NCI-H2081 (cell line): ENCODE measurements at places on chromosomes 4 and X.

GRCh38 chr4:77268108-77268507 is 111.1 kb downstream of the CCNG2 start:
- no peak for DNase-seq

- no peak for DNase-seq
These were observed 8.2 kb downstream of the HPGDS start for GRCh38 chr4:94334476-94334875.

- DNase-seq, result no peak
These were observed 176.7 kb downstream of the NPFFR2 start for GRCh38 chr4:72208421-72209075.

GRCh38 chrX:54509400-54509799 is 13.4 kb upstream of the FGD1 start:
- no peak for DNase-seq

DNA sequence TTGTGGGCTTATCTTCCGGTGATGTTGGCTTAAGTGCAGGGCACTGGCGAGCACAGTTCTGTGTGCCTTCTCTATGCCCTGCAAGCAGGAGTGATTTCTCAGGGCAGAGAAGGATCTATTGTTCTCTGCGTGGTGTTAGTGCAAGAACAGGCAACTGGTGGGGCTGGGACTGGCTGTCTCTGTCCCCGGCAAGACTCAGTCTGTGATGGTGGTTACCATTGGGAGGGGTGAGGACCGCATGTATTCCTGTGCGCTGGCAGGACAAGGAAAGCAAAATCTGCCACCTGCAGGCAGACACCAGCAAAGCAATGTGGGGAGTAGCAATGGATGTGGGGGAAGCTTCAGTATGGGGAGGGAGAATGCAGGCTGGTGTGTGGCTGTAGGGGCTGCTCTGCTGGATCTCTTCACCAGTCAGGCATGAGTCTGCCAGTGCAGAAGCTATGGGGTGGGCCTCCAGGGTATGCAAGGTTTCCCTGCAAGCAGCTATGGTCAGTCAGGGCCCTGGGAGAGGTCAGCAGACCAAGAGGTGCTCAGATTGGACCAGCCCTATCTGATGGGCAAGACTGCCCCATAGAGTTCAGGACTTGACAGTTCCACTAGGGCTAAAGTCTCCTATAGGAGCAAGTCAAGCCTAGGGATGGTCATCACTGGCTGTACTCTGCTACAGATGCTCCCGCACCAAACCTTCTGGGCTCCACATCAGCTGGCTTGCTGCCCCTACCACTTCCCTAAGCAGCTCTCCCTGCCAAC is 16.8 kb downstream of the PF4 start:
- DNase-seq, result no peak
